ENCODE measurements at places on chromosomes 12 and 14. TPM values are rescaled to one million over a fixed set of nuclear protein-coding genes. Genes with fewer than 3 reads are reported as not detected.
A peak's percentile ranks its signal among the peaks of the same experiment; 100 is the strongest.

- no peak for DNase-seq
Observed at GRCh38 chr14:65854215-65854614, 441.7 kb downstream of the FUT8 start.

DNA sequence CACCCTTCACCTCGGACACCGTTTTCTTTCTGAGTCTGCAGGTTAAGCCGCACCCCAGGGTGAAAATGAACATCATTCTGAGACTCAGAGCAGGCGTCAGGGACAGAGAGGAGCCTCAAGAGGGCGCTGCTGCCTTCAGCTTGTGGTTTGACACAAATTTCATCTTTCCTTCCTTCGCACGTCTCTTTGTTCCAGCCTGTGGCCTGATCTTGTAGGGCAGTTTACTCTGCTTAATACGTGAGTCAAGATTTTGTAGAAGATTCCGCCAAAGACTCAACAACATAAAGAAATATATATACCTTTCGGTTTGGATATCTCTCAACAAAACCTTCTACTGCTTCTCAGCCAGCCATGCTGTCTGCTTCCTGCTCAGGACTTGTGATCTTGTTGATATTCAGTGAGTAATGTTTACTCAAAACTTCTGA, 329.3 kb upstream of the OR4E1 start:
- peak; percentile 4 for DNase-seq

GRCh38 chr12:104495786-104496185, 39.0 kb downstream of the CHST11 start:
- peak; percentile 25 for DNase-seq

DNA sequence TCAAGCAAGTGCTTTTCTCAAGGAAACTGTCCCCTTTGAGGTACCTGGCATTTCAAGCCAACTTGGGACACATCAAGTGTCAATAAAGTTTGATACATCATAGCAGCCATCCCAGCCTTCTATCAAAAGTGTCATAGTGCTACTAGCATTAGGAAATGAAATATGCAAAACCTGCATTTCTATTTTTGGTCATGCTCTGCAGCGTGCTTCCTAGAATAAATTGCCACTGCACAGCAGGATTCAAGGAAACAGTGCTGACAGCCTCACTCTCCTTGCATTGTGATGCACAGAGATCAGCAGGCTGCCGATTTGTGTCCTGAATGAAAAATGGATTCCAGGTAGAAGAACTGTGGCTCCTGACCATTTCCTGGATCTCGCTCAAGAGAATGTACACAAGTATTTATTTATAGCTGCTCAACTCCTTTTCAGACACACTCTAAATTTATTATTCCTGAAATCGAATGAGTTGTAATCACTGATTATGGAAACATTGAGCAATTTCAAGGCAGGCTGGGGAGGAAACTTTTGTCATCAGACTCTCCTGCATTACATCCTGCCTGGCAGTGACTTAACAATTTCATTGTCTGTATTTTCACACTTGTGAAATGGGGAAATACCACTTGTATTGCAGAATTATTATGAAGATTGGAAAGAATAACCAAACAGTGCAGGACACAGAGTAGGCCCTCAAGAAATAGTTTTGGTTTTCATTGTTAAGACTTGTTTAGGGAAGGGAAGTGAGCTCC, 120.9 kb downstream of the SLC38A6 start:
- peak; percentile 83 for DNase-seq

GRCh38 chr14:34247605-34248004, 214.4 kb downstream of the SPTSSA start:
- no peak for DNase-seq

Gene ISM2
- total RNA-seq = not detected

DNA sequence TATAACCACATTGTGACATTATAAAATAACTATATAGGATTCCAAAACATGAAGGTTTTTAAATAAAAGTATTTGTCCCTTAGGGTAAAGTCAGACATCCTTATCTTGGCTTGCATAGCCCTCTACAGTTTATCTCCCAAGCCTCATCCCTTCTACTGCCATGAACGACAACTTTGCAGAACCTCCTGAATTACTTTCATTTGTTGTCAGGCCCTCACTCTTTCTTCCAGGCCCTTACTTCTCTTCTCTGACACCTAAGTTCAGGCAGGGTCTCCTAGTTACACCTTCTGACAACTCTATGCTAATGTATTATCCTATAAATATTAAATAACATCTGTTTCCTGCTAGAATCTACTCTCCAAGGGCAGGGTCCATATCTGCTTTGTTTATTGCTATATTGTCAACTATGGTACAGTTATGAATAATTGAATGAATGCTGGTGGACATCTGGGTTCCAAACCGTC, 115.7 kb upstream of the MDM1 start:
- DNase-seq = no peak

Gene LHX5
- not detected for total RNA-seq

DNA sequence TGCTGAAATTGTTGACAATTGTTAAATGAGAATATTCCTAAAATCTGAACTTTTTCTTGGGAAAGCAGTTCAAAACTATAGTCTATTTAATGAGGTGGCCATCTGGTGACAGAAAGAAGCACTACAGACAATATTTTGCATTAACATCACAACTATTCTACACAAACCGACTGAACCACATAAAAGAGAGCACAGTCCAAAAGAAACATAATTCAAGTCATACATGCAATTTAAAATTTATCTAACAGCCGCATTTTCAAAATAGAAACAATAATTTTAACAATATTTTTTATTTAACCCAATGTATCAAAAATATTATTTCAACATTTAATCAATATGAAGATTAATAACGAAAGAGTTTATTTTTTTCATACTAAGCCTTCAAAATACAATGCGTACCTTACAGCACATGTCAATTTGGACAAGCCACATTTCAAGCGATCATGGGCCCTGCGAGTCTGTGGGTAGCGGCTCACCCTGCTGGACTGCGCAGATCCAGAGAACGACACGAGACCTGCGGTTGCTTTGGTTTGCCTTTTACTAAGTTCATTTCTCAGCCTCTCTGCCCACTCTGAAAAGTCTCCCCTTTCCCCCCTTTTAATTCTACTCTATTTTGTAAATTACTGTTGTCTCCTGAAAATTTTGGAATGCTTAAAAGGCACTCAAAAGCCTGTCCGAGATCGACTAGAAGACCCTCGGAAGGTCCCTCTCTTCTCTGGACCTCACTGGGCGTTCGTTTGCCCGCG, 947 bp upstream of the LRRC9 start:
- DNase-seq = peak; percentile 60

DNA sequence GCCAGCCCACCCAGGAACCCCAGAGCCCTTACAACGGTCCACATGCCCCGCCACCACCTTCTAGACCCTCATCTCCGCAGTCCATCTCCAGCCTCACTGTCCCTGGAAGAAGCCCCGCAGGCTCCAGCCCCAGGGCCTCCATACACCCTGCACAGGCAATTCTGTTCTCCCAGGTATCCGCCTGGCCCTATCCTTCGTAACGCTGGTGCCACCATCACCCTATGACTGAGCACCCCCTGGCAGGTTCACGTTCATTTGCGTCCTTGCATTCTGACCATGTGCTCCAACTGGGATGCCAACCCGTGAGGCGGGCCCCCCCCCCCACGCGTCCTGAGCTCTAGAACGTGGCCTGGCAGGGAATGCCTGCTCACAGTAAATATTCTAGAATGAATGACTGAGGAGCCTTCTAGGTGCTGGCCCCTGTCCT, 675 bp upstream of the SCARB1 start:
- no peak for DNase-seq

DNA sequence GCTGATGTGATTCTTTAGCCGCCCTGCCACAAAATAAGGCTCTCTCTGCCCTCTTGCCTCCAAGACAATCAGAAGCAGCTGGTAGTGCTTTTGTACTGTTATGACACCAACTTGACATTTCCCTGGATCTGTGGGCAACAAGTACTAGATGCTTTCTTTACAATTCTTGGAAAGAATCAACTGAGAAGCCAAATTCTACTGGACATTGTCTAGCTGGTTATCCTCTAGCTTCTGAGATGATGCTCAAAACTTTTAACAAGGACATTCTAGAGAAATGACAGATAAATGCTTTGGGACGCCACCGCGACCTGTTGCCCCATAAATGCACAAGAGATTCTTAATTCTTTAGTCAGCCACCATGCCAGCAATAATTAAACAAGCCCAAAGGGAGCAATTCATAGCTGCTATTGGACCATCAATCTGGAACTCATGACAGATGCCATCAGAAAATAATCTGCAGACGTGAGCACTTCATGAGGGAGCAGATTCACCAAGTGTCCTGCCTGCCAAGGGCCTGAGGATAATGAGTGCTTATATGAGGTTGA, 22.8 kb downstream of the FMNL3 start:
- no peak for DNase-seq

- no peak for DNase-seq
Observed at GRCh38 chr14:54778618-54779345, 123.8 kb downstream of the GCH1 start.

DNA sequence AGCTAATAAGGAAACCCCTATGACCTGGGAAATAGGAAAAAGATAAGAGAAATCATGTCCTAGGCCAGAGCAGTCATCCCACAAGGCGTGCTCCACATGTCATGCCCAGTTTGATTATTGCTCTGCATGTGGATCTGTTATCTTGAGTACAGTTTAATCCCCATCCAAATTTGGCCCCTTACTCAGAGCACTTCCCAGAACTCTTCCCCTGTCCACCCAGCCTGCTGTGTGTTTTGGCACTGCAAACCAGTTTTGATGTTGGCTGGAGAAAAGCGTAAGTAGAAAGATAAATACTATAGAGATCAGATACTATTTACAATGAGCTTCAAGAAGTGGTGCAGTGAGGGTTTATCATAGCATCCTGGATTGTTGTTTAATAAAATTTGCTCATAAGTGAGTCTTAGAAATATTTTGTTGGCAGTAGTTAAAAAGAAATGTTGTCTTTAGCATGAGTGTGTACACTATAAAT, 83.8 kb downstream of the PTPRB start:
- no peak for DNase-seq

DNA sequence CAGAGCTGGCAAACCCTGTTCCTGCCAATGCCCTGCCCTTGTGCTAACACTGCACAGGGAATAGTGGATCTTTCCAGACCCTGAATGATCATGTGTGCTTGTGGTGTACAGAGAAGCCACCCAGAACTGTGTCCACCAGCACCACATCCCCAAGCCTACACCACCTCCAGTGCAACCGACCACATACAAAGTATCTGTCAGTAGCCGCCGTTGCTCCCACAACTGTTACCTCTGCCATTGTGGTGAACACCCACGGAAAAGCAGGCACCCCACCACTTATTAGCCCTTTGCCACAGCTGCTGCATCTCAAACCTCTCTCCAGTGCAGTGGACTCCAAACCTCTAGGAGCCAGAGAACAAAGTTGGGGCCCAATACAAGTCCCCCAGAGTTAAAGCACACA, 1049.6 kb downstream of the TRHDE start:
- DNase-seq = no peak

Gene BAZ1A
- 12.4 TPM for total RNA-seq

- DNase-seq = no peak
Observed at GRCh38 chr12:101951002-101951670, 73.8 kb downstream of the DRAM1 start.

- DNase-seq = no peak
Observed at GRCh38 chr12:116046039-116046438, 231.5 kb downstream of the MED13L start.

- DNase-seq = no peak
Observed at GRCh38 chr12:32454866-32455265, 55.5 kb downstream of the FGD4 start.

DNA sequence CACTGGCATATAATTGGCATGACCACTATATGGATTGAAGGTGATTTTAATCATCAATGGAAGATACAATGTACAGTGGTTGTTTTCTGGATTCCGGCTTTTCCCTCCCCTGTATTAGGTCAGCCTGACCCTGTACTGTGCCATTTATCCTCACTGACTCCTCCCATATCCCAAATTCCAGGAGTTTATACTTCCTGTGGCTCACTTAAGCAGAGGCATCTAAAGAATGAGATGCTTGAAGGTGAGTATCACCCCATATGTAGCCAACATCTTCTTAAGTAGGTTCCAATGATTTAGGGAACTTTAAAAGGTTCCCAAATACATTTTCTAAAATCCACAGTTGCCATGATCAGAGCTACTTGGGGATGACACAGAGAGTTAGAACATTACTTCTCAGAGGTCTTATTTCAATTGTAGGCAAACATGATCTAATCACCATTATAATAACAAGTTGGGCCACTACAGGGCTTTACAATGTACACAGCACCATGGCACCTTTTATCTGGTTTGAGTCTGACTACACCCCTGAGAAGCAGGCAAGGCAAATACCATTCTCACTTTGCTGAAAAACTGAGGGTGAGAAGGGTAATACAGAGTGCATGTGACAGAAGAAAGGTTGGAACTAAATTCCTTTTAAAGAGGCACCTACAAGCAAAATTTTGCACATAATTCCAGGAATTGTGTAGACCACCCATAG, 212.3 kb upstream of the GARIN6 start:
- no peak for DNase-seq

- DNase-seq = no peak
Observed at GRCh38 chr12:3520168-3520567, 29.2 kb downstream of the PRMT8 start.

Gene ANO2
- total RNA-seq = not detected

- peak; percentile 36 for DNase-seq
Observed at GRCh38 chr14:35390577-35391387, 13.8 kb downstream of the NFKBIA start.

DNA sequence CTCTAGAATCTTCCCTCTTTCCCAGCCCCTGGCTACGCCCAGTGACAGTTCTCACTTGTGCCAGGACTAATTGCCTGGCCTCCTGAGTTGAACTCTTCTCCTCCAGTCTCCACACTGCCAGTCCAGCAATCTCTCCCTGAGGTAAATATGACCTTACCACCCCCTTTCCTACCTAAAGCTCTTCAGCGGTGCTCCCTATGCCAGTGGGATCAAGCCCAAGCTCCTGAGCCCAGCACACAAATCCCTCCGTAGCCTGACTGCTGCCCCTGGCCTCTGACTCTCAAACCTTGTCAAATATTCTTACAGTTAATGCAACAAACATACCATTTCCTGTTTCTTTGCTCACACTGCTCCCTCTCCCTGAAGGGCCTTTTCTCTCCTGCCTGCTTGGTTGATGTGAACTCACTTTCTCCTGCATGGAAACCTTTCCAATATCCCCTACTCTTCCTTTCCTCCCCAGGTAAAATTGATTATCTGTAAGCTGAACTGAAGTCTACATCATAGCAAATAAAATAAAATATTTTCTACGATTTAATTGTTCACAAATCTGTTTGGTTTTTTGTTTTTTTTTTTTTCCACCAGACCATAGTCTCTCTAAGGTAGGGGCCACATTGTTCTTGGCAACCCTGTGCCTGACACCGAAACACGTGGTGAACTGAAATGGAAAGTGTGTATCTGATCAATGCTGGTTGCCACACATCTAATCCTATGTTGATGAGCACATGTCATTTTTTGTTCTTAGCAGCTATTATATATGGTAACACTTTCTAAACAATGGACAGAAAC, 147.5 kb downstream of the SLC38A6 start:
- no peak for DNase-seq

Gene SLCO1B1
- total RNA-seq = not detected

DNA sequence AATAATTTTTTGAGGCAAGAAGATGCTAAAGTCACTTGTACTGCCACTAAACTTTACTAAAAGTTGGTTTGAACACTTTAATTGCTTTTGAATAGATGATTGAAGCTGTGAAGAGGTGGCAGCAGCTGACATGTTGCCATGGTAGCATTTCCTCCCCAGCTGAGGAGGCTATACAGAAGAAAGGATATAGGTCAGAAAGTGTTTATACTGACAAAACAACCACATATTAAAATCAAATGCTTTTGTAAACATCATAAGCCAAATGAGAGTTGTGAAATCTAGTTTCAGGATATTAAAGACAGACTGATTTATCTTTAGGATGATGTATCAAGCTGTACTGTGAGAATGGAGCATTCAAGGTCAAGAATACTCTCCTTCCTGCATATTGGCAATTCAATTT, 41.7 kb downstream of the TSPAN19 start:
- no peak for DNase-seq

Gene STAB2
- not detected for total RNA-seq

Gene OASL
- total RNA-seq = 0.54 TPM

Gene DERA
- total RNA-seq = 47.3 TPM
